IPS DF 6.9 (cell line): ENCODE measurements at places on chromosomes 1 and 21.

GRCh38 chr1:1926886-1927660, 8.0 kb upstream of the TMEM52 start:
- DNase-seq = no peak

DNA sequence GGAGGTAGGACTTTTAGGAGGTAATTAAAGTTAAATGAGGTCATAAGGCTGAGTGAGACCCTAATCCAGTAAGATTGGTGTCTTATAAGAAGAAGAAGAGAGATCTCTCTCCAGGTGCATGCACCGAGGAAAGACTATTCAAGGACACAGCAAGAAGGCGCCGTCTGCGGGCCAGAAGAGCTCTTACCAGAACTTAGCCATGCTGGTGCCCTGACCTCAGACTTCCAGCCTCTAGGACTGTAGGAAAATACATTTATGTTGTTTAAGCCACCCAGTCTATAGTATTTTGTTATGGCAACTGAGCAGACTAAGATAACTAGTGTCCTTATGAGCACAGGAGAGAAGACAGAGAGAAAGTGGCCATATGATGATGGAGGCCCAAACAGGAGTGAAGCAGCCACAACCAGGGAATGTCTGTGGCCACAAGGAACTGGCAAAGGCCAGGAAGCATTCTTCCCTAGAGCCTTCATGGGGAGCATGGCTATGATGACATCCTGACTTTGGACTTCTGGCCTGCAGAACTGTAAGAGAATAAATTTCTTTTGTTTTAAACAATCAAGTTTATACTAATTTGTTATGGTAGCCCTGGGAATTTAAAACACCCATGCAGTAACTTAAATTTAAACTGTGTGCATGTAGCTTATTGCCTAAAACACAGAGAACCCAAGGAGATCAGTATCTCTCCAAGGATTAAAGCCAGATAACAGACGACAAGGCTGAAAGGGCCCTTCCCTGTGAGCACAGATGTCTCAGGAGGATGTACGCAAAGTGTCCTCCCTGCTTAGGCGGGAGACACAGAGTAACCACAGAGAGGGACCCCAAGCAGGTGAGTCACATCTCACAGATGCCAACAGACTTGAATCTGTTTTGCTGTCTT, 9.9 kb upstream of the CD58 start:
- no peak for DNase-seq

DNA sequence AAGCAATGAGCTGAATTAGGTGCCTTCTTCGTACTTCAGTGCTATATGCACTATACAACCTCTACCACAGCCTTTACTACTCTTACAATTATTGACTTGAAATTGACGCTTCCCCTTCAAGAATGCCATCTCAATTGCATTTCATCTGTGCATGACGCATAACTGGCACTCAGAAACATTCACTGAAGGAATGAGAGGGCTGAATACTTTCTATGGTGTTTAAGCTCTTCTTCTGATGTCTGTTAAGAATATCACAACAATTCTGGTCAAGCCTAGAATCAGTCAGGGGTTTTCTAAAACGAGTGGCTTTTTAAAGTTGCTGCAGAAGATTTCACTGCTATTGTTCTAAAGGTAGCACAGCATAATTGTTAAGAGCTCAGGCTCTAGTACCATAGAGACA, 11.5 kb downstream of the DENND1B start:
- no peak for DNase-seq

DNA sequence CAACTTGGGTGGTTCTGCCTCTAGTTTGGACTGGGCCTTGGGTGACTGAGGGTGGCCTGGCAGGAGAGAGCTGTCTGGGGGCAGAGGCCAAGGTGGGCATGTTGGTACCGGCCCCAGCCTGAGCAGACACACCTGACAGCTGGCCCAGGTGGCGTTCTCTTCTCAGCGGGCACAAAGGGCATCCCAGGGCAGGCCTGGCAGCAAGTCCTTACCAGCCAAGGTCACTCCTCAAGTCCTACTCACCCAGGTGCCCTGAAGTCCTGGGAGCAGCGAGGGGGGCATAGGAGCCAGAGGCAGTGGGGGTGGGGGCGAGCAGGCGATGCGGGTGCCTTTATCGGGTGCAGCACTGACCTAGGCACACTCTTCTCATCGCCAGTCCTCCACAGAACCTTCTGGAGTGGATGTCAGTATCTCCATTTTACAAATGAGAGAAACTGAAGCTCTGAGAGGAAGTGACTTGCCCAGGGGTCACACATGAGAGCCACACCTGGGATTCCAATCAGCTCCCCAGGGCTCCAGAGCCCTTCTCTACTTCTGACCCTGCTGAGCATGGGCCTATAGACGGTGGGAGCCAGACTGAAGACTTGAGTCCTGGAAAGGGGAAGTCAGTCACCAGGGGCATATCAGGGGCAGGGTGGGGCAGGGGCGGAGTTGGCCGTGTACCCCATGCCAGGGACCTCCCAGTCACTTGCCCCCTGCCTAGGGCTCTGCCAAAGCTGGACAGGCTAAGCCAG, 587 bp upstream of the SLC25A34 start:
- DNase-seq = no peak

- DNase-seq = no peak
Observed at GRCh38 chr1:199685369-199685768, 342.1 kb upstream of the NR5A2 start.

DNA sequence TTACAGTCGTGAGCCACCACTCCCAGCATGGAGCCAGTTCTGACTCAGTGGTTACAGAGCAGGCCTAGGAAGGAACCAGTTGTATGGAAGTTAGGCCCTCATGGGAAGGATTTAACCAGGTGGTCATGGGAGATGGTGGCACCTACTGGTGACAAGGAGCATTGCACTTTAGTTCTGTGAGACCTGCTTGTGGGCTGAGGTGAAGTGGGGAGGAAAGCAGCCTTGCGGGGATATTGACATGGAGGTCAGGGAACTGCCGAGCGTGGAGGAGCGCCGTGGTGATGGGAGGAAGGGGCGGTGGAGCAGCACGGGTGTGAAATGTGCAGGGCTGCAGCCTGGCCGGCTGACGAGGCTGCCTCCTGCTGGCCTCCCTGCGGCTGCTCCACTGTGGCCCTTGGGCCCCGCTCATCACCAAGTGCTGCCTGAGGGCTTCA, 100.4 kb downstream of the GALNT2 start:
- DNase-seq = peak; percentile 33

GRCh38 chr1:147162093-147162492, 10.2 kb downstream of the PRKAB2 start:
- no peak for DNase-seq

- no peak for DNase-seq
Observed at GRCh38 chr1:65959896-65960567, 167.3 kb downstream of the PDE4B start.

DNA sequence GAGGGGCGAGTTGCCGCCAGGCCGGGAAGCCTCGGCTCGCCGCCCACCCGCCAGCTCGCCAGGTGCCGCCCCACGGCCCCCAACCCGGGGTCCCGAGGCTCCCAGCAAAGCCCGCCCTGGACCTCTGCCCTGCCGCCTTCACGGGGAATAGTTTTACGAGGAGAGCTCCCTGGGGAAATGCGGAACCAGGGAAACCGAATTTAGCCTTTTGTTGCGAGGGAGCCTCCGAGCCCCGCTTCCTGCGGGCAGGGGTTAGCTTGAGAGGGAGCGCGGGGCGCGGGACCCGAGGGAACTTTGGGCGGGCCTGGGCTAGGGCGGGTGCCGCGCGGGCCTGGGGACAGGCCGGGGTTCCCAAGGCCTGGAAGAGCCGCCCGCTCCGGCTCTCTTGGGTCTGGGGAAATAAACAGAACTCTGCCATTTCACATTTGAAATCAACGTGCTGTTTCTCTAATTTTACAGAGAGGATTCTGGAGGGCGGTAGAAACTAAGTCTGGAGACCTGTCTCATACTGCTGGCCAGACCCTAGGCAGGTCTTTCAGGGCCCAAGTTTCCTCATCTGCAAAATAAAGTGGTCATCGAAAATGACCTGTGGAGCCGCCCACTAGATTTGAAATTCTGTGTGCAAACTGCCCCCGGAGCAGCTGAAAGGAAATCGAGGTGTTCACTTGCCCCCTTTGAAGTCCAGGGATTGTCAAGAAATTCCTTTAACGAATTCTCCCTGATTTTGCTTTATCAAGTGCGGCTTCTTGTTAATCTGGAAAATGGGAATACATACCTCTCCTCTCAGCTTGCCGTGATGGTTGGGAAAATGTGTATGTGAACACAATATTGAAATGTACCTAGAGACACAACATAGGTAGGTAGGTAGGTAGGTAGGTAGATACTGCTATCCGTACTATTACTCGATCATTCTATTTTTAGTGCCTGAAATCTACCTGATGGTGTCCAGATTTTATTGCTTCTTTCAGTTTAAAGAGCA, 749 bp upstream of the GLUL start:
- no peak for DNase-seq

GRCh38 chr1:92957030-92957734, 4.1 kb downstream of the DIPK1A start:
- no peak for DNase-seq

DNA sequence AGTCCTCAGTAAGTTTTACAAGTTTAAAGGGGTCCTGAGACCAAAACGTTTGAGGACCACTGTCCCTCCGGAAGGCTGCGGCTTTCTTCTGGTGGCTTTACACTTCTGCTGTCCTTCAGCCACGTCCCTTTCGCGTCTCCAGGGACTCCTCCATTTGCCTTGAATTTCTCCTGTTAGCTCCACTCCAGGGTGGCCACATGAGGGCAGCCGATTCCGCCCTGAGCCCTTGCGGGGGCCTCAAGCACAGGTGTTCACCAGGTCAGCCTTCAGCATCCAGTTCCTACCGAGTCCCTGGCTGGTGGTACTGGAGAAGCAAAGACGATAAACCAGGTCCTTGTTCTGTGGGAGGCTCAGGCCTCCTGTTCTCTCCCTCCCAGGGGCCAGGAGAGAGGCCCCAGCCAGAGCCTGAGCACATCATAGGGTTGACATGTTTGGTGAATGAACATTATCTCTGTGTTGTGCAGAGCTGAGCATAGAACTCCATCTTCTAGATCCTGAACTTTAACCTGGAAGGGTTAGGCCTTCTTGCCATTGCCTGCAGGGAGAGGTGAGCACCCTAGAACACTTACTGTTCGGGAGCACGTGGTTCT, 27.4 kb upstream of the COQ8A start:
- DNase-seq = peak; percentile 45

DNA sequence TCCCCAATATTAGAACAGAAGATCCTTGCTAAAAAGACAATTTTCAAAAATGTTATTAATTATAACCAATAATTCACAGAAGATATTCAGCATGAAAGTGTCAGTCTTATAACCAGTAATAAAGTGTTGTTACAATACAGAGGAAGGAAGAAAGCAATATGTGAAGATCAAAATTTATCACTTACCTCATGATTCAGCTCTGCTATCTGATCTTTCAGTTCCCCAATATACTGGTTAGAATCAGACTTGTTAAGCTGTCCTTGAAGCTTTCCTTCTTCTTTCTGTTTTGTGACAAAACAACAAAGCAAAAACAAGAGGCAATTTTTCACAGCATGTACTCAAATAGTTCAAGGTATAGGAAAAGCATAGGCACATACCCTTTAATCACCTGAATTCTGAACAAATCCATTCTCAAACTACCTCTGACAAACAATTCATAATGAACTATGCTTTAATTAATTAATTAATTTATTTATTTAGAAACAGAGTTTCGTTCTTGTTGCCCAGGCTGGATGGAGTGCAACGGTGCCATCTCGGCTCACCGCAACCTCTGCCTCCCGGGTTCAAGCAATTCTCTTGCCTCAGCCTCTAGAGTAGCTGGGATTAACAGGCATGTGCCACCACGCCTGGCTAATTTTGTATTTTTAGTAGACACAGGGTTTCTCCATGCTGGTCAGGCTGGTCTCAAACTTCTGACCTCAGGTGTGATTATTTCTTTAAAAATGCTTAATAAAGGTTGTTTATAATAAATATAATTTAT, 76.9 kb upstream of the GFI1 start:
- no peak for DNase-seq

- no peak for DNase-seq
Observed at GRCh38 chr1:156684227-156684782, 7.1 kb upstream of the NES start.

- DNase-seq = no peak
Observed at GRCh38 chr1:180221462-180221861, 8.6 kb upstream of the LHX4 start.

DNA sequence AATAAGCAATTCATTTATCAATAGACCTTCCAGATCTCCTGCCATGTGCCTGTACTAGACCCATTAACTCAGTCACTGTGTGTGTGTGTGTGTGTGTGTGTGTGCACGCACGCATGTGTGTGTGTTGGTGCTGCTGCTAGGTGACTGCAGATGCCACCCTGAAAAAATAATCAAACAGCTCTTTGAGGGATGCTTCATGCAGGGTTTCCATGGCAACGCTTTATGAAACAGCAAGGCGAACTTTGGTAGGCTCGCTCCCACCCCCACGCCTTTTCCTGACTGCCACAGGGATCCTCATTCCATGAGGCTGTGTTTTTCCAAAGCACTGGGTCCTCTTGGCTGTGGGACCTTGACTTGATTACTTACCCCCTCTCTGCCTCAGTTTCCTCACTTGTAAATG, 94.0 kb downstream of the HMGB4 start:
- no peak for DNase-seq

DNA sequence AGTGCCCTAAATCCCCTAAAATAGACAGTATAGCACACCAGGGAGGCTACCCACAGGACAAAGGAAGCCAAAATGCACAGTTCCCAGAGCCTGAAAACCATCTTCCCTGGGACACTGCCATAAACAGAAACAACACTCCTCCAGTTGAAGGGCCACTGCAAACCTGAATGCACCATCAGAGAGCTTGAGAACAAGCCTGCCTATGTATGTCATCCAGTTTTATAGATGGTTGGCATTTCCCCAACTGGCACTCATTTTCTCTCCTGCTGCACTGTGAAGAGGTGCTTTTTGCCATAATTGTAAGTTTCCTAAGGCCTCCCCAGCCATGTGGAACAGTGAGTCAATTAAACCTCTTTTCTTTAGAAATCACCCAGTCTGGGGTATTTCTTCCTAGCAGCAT, 169.0 kb downstream of the AGBL4 start:
- DNase-seq = no peak

DNA sequence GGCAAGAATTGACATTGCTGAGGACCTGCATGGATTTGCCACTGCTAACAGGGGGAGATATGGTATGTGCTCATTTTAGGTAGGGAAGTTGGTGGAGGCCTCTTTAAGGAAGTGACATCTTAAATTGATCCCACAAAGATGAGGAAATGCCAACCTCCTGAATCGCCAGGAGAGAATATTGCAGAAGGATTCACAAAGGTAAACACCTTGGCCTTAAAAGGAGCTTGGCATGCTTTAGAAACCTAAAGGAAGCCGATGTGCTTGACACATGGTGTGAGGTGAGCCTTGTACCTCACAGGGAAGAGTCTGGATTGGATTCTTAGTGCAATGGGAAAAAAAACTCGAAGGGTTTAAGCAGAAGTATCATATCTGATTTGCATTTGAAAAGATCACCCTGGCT, 470.5 kb upstream of the DAB1 start:
- no peak for DNase-seq
